ENCODE measurements at places on chromosomes 11 and 22.
A peak's percentile ranks its signal among the peaks of the same experiment; 100 is the strongest.

DNA sequence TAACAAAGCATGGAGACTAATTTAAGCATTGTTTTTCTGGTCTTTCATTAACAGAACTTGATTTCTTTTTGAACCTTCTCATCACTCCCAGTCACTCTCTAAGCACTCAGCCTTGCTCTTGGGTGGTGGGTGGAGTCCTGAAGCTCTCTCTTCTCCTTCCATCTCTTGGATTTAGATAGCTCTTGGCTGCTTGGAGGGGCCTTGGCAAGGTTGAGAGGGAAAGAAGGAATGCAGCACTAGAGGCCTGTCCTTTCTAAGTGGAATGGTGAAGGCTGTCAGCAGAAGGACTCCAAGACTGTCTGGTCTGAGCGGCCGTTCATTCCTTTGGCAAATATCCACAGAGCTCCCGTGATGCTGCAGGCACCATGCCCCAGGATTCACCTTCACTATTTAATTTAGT is 168.6 kb upstream of the E2F8 start:
- no peak for DNase-seq

DNA sequence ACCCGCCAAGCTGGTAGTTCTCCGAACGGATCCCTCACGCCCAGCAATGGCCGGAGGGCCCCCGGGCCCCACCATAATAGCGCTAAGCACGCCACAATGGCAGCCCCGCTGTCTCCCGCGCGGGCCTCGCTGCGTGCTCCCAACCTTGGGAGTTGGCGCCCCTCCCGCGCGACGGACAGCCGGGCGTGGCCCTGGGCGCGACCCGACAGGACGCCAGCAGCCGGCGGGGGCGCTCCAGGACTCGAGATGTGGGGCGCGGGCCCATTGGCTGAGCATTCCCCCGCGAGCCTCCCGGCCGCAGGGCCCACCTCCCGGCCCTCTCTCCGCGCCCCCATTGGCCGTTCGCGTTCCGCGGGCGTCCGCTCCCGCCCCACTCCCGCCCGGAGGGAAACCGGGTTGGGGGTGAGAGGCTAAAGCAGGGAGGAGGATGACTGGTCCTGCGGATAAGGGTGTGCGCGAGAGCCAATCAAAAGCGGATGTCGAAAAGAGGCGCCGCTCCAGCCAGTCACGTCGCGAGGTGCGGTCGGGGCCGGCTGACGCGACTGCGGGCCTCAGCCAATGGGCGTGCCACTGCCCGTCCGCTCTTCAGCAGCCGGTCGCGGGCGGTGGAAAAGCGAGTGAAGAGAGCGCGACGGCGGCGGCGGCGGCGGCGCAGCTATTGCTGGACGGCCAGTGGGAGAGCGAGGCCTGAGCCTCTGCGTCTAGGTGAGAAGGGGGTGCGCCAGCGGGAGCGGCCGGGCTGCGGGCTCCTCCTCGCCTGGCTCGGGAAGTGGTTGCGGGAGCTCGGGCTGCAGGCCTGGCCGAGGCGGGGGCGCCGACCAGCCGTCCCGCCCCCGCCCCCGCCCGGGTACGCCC is at the start of gene FAR1:
Gene FAR1 (plus strand): TSS at position 567 of the 855 bp plus-strand sequence. CDS start 26,098 bp downstream, outside the sequence.
- peak; percentile 96 for DNase-seq

DNA sequence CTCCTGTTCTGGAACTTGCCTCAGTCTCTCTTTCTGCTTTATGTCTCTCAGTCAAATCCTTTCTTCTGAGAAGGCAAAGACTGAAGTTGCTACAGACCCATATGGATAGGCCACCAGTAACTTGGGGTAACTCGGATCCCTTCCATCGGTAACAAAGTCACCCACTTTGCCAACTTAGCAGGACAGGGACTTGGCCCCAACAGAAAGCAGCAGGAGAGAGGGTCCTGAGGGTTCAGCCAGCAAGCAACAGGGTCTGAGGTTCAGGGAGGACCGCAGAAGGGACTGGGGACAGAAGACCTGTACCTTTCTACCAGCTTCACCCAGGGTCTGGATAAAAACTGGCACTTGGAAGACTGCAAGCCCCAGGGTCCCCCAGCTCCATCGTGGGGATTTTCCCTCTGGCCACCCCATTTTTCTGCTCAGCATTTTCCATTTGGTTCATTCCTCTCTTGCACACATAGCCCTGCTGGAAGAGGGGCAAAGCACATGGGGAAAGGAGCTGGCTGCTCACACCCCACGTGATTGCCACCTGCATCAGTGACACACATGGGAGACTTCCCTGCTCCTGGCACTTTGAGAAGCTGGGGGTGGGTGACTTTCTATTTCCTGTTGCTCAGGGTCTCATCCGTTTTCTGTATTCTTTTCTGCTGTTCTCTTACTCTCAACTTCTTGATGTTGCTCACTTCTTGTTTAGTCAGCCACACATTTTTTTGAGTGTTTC is 34.6 kb upstream of the GNAZ start:
- no peak for DNase-seq

- no peak for DNase-seq
Measured at GRCh38 chr11:18352581-18352980, 30.2 kb downstream of the GTF2H1 start.

- DNase-seq = no peak
Measured at GRCh38 chr11:113562576-113562975, 87.4 kb upstream of the DRD2 start.

DNA sequence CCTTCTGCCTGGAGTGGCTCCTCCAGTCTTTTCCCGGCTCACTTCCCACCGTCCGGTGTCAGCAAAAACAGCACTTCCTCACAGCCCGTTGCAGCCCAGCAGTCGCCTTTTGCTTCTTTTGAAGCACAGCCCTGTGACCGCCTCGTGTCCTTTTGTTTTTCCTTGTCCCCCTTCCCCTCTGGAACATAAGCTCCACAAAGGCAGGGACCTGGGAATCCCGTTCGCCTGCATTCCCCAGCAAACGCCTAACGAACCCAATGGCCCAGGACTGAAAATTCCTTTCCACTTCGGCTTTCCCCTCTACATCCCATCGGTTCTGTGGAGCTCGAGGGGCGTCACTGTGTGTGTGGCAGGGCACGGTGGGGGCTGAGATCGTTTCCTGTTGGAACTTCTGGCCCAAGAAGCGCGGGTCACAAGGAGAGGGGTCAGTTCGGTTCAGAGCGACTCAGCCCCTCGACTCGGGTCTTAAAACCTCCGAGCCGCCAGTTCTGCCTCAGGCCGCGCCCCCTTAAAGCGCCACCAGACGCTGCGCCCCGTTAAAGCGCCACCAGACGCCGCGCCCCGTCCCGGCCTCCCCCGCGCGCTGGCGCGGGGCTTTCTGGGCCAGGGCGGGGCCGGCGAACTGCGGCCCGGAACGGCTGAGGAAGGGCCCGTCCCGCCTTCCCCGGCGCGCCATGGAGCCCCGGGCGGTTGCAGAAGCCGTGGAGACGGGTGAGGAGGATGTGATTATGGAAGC is 841 bp downstream of the RIC8A start:
- DNase-seq = peak; percentile 72

- no peak for DNase-seq
Measured at GRCh38 chr11:71410363-71410966, 37.7 kb downstream of the DHCR7 start.
